AG20443 (cell line): ENCODE measurements at places on chromosomes 11 and 22.

- DNase-seq = no peak
Measured at GRCh38 chr22:48707763-48708557, 1119.7 kb downstream of the BRD1 start.

DNA sequence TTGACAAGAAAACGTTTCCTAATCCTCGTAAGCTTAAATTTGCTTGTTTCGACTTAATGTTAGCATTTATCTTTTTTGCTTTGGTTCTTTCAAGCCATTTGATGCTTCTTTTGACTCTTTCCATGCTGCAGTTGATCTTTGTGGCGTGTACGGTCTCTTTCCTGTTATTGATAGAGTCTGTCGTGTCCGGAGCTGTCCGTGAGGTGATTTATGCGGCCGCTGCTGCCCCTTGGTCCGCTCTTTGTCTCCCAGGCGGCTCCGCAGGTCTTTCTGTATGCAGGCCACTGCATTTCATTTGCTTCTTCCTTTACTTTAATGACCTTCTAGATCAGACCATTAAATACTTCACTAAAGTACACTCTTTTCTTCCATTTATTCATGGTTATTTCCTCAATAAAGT is 50.3 kb downstream of the TBC1D22A start:
- DNase-seq = no peak

- no peak for DNase-seq
Measured at GRCh38 chr22:32013200-32013599, 29.9 kb upstream of the SLC5A1 start.

- DNase-seq = peak; percentile 44
Measured at GRCh38 chr11:6022956-6023355, 7.6 kb downstream of the OR56A1 start.

DNA sequence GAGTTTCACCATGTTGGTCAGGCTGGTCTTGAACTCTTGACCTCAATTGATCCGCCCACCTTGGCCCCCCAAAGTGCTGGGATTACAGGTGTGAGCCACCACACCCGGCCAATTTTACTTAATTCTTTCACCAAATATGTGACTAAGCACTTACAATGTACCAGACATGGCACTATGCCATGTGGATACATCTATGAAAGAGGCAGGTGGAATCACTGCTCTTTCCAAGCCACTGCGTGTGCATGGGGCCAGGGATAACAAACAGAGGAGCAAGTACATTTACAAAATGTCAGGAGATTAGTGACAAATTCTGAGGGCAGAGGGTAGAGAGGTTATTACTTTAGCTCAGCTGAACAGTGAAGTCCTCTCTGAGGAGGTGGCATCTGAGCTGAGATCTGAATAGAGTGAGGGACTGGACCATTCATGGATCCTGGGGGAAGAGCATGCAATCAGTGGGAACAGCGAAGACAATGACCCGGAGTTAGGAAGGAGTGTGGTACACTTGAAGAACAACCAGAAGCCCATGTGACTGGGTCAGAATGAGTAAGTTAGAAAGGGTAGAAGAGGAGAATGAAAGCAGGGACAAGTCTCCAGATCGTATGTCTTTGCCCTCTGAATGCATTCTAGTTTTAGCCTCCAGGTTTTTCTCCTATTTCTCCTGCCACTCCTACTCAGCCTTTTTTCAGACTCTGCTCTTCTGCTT is 38.3 kb upstream of the GRAMD1B start:
- DNase-seq = no peak

DNA sequence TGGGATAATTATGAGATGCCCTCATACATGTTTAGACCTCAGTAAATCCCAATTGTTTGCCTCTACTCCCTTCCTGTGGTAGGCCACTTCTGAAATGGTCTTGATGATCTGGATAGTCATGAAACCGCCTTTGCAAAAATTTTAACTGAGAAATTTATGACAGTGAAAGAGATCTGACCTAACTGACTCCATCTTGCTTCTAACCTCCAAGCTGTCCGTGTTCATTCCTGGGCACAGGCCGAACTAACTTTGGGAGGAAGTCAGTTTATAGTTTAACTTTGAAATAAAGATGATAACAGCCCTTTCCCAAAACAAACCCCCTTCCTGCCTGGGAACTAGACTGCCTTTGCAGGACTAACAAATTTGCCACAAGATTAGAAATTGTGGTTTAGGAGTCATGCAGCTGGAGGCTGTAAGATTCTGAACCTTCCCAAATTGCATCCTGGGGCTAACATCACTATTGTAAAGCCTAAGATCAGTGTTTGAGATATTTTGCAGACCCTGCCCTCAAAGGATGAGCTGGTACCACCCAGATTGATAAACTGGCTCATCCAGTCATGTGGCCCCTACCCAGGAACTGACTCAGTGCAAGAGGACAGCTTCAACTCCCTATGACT is 19.9 kb upstream of the CTR9 start:
- no peak for DNase-seq

DNA sequence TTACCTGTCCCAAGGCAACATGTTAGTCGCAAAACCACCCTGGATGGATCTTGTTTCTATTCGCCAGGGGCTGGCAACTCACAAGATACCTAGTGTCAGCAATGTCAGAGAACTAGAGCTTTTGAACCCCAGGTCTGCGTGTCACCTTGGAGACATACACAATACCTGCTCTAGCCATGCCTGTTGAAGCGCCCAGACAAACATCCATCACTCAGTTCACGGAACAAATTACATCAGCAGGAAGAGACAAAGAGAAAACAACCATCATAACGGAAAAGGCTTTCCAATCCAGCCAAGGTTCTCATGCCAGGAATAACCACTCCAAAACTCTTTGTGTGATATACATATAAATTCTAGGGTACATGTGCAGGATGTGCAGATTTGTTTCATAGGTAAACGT is 2.2 kb downstream of the CD59 start:
- no peak for DNase-seq

DNA sequence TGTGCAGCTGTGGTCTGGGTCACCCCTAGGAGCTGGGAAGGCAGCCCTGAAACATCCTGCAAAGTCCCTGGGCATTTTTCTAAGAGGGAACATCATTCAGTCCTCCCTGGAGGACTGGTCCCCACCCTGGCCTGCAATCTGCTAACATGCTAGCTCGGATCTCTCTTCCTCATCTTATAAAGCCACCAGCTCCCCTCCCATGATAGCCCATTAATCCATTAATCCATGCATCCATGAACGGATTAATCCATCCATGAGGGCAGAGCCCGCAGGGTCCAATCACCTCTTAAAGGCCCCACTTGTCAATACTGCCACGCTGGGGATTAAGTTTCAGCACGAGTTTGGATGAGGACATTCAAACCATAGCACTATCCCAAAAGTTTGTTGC is 12.1 kb downstream of the PRG3 start:
- DNase-seq = no peak

DNA sequence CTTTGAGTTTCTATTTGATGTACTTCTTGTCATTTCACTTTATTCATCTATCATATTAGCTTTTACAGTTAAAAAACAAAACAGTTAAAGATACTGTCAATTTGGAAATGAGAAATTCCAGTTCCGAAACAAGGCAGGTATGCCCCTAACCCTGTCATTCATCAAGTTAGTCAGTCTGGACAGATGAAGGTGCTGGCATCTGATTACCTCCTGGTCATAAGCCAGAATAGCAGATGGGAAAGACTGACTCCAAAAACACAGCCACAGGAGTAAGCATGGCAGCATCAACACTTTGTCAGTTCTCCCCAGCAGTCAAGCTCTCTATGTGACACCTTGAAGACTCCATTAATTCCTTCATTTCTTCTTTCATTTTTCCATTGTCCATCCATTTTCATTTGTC is 4.3 kb downstream of the LRRC51 start:
- no peak for DNase-seq

DNA sequence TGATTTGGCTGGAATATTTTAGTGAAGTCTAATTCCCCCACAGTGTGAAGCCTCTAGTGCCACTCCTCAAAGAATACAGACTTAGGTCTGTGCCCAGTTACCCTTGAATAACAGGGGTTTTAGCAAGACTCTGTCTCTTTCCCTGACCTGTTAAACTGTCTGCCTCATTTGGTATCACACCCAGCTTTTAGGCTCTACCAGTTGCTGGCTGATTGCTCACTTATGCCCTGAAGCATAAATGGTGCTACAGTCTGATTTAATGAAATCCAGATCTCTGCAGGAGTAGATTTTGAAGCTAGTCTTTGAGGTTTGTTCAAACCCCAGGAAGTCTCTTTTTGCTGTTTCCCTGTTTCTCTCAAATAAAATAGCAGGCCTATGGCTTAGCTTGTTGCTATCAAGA is 45.2 kb upstream of the LIPT2 start:
- DNase-seq = peak; percentile 29

GRCh38 chr22:27775758-27776649 is 25.6 kb downstream of the MN1 start:
- DNase-seq = peak; percentile 81

- no peak for DNase-seq
Measured at GRCh38 chr22:19422440-19423301, 8.9 kb downstream of the HIRA start.

DNA sequence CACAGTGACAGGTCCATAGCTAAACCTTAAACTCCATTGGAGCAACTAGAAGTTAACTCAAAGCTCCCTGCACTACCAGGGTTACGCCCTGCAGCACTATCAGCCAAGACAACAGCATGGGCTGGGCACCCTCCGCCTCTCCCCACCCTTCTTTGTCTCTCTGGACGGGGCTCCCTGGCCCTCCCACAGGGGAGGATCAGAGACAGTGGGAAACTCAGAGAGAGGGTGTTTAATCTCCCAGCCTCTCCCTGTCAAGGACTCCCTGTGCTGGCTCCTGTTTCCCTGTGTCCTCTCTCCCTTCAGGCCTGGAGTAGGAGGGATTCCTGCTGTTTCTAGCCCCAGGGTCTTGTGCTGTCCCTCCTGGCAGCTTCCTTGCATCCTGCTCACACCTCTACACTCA is 56.9 kb upstream of the CSNK2A3 start:
- no peak for DNase-seq

- DNase-seq = no peak
Measured at GRCh38 chr11:126407101-126407521, 51.6 kb downstream of the ST3GAL4 start.
